ENCODE measurements at places on chromosomes 5 and 9.

DNA sequence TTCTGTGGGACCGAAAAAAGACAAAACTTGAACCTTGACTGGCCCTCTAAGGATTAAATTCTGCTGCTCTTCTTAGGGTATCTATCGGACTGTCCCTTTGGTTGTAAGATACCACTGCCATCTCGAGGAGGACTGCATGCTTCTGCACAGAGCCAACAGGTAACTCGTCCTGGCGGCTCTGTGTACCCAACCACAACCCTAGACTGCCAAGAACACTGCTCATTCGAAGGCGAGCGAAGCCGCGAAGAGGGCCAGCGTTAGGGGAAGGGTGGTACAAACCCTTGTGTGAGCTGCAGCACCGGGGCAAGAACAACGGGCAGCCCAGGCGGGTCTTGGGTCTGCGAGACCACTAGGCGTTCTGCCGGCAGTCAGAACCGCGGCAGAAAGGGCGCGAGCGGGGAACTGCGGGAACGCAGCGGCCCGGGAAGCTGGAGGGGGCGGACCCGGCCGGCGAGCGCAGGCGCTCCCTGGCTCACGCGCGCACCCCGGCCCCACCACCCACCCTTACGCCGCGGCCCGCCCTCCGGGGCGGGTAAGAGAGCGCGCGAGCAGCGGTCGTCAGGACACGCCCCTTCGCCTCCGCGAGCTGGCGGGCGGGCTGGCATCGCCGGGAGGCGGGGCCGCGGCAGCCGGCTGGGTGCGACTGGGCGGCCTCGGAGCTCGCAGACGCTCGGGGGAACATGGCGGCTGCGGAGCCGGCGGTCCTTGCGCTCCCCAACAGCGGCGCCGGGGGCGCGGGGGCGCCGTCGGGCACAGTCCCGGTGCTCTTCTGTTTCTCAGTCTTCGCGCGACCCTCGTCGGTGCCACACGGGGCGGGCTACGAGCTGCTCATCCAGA is at the start of gene ISOC1:
ISOC1 (plus strand) TSS at position 663 of the 837 bp plus-strand sequence; CDS start at position 681, 18 bp downstream.
- DNase-seq, result peak; percentile 86

GRCh38 chr9:98533132-98533531 is 175.6 kb downstream of the GABBR2 start:
- no peak for DNase-seq

GRCh38 chr5:75664979-75665378 is 52.3 kb downstream of the POC5 start:
- no peak for DNase-seq

DNA sequence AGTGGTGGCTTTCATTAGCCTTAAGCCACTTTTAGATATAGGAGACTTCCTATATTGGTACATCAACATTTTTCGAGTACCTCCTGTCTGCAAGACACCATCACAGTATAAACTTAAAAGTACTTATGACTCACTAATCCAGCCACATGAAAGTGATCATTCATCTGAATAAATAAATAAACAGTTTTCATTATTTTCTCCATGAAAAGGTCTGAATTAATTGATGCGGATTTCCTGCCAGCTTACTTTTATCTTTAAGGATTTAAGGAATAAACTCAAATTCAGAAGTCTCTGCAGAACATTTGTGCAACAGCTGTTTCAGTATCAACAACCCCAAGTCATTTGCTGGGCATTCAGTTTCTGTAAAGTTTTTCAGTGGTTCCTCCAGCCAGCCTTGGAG is 4.0 kb downstream of the SAP30L start:
- no peak for DNase-seq
